ENCODE measurements at places on chromosomes 4 and X.

GRCh38 chrX:34656842-34657725 lies at the start of gene TMEM47:
TMEM47 (minus strand) TSS chrX:34657285; CDS start chrX:34657029, 256 bp downstream.
- peak; percentile 90 for DNase-seq
- no peaks in the 10 kb centered on the region for H3K4me1 ChIP-seq

DNA sequence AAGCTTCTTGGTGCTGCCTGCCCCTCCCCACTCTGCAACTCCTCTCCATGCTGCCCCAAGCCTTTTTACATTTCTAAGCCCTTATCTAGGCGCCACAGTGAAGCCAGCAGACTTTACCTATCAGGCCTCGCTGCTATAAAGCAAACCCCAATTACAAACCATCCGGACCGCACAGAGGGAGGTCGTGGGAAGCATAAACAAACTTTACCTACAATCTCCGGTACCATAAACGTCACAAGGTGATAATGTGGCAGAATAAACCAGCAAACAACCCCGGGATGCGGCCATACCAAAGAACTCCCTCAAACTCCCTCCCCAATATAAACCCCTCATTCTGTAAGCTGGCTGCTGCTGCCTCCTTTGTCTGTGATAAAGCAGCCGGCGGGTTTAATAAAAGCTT lies 54.0 kb upstream of the ZCCHC13 start:
- no peaks in the 10 kb centered on the region for H3K4me1 ChIP-seq
- no peak for DNase-seq
- no peak overlapping the region for H3K27ac ChIP-seq
- H3K4me3 ChIP-seq: no peak overlapping the region
- H3K36me3 ChIP-seq: no peaks in the 10 kb centered on the region
- no peaks in the 10 kb centered on the region for H3K27me3 ChIP-seq

DNA sequence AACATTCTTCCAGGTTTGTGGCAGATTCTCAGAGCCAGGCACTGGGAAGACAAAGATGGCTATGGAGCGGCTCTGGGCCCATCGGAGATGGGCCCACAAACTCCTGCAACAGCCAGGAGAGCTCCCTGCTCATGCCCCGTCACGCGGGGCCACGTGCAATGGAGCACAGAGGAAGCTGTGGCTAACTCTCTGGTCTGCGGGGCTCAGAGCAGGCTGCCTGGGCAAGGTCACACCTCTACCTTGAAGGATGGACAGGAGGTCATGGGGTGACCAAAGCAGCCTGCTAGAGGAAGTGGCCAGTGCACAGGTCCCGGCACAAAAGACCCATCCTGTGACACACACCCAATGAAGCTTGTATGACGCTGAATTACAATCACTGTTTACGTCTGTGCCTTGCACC lies 45.2 kb downstream of the C4orf50 start:
- no peak overlapping the region for H3K4me3 ChIP-seq
- H3K27ac ChIP-seq: no peak overlapping the region
- H3K4me1 ChIP-seq: no peaks in the 10 kb centered on the region

DNA sequence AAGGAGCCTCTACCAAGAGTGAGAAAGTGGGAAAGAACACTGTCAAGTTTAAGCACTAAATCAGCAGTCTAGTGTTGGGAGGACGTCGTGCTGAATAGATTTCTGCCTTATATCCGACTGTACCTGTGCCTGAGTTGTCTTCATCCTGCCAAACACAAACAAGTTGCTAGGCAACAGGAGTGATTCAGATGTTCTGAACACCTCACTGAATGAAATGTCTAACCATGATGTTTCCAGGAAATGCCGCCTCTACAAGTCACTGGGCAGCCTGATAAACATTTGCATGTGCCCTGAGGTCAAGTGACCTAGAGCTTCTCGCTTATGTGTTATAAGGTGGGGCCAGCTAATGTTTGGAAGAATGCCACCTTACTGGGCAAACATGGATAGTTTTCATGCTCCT lies 37.9 kb downstream of the SGMS2 start:
- H3K4me1 ChIP-seq: no peaks in the 10 kb centered on the region
- no peak for DNase-seq
- H3K36me3 ChIP-seq: no peaks in the 10 kb centered on the region
- H3K27ac ChIP-seq: no peak overlapping the region
- no peak overlapping the region for H3K4me3 ChIP-seq
- no peaks in the 10 kb centered on the region for H3K27me3 ChIP-seq

Measured in aorta (tissue), 5 donors.